ENCODE measurements at places on chromosomes 2 and 18.

DNA sequence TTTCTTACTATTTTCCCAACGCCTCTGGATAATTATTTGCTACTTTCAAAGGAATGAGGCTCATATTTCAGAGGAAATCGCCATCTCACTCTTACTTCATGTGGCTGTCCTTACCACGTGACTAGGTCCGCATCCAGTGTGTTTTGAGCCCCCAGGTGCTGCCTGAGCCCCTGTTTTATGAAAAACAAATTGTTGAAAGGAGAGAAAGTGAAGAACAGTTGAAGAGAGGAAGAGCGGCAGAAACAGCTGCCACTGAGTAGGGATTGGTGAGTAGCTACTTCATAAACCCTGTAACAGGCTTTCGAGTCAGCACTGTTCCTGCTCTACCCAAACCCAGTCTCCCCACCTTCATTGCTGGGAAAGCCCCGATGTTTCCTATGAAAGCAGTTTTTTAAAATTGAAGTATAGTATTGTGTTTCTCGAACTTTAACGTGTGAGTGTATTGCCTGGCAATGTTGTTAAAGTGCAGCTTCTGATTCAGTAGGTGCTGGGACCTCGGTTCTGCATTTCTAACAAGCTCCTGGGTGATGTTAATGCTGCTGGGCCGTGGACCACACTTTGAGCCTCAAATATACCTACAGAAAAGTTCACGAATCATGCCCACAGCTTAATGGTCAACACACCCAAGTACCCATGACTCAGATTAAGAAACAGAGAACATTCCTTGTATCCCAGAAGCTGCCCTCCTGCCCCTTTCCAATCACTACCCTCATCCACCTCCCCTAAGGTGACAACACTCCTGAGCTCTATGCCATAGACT, 39.7 kb downstream of the TMEM177 start:
- no peak for DNase-seq

DNA sequence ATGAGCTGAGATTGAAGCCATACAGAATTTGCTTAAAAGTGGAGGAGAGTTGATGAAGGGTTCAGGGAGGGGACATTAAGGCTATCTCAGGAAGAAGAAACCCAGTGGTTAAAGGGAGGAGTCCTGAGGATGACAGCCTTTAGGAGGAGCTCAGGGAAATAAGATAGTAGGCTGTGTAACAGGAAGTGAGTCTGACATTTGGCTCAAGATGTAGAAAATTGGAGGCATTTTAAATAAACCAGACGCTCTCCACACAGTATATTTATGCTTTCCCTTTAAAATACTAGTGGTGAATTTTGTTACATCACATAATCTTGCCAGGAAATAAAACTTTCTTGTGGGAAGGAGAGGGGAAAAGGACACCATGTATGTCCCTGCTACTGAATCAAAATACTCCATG, 11.6 kb downstream of the KCNH7 start:
- no peak for DNase-seq

GRCh38 chr2:224401641-224402342, at the start of gene FAM124B:
Gene FAM124B, minus strand, starts transcription at chr2:224402107. Its CDS starts 339 bp downstream, at chr2:224401768.
- peak; percentile 27 for DNase-seq

GRCh38 chr18:47317824-47318508, 66.5 kb upstream of the SKOR2 start:
- DNase-seq, result no peak

- DNase-seq, result no peak
These were observed 78.4 kb downstream of the LIMS1 start for GRCh38 chr2:108612514-108613183.

GRCh38 chr2:30306522-30306921, 75.2 kb downstream of the LBH start:
- no peak for DNase-seq

GRCh38 chr2:69084492-69084891, 71.5 kb downstream of the ANTXR1 start:
- no peak for DNase-seq
